Pulmonary artery endothelial cell (primary cell): ENCODE measurements at places on chromosomes 5 and 9.
A peak's percentile ranks its signal among the peaks of the same experiment; 100 is the strongest.

GRCh38 chr5:126106029-126106428, 317.2 kb upstream of the GRAMD2B start:
- no peak for DNase-seq

DNA sequence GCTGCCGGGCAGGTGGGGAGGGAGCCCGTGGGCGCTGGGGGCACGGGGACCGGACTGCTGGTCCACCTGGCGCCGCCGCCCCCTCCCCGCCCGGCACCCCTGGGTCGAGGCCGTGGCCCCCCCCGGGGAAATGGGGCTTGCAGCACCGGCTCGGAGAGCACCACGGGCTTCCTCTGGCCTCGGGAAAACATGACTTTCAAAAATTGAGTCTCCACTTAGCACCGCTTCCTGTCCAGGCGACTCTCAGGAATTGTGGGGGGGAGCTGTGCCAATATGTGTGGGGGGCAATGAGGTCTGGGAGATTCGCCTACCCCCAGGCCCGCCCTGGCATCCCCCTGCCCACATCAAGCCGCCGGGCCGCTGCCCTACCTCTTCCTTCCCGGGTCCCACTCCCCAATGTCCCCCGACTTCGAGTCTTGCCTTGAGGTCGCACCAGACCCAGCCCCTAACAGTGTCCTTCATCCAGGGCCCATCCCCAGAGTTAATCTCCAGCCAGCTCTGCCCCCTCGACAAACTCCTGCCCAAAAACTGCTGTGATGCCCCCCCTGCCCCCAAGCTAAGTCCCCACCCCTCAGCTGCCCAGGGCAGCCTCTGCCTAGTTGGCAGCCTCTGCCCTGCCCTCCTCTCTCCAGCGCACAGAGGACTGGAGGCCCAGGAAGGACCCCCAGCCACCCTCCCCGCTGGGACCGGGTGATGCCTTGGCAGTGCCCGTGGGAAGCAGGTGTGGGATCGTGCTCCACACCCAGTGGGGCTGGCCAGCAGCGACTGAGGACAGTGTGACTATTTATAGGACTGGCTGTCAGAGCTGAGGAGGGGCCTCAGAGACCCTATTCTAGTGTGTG, 3.9 kb downstream of the EGFL7 start:
- no peak for DNase-seq

- DNase-seq = no peak
These were observed 184.4 kb upstream of the DMRT1 start for GRCh38 chr9:656926-657568.

DNA sequence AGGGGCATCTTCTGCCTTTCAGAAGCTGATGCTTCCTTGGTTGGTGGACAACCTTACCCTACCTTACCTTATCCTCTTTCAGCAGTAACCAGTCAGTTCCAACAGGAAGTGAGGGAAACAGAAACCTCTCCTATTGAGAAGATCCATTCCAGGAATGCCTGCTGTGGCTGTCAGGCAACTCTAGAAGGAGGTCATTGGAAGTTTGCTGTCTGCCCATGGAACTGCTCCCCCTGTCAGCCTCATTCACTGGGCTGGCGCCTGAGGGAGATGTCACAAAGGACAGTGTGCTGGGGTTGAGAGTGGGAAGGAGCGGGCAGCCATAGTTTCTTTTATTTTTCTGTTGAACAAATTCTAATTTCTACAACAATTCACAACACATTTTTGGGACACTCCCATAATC, 54.7 kb downstream of the IRX1 start:
- DNase-seq = no peak

- no peak for DNase-seq
These were observed 1.9 kb upstream of the TRIM32 start for GRCh38 chr9:116685166-116685565.

GRCh38 chr9:82645600-82645999, 417.3 kb downstream of the RASEF start:
- DNase-seq = no peak

DNA sequence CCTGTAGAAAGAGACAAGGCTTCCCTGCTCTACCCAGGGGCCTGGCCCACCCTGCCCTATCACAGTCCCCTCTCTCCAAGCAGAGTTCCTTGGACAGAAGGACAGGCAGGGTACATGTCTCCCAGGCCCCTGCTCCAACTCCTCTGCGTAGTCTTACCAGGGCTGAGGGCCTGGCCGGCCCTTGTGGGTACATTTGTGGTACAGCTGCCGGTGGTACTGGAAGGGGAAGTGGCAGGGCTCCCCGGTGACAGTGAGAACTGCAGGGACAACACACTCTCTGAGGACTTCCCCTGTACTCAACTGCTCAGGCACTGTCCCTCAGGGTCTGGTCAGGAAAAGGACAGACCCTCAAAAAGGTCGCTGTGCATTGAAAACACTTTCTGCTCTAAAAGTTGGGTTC, 3.6 kb downstream of the F12 start:
- no peak for DNase-seq

DNA sequence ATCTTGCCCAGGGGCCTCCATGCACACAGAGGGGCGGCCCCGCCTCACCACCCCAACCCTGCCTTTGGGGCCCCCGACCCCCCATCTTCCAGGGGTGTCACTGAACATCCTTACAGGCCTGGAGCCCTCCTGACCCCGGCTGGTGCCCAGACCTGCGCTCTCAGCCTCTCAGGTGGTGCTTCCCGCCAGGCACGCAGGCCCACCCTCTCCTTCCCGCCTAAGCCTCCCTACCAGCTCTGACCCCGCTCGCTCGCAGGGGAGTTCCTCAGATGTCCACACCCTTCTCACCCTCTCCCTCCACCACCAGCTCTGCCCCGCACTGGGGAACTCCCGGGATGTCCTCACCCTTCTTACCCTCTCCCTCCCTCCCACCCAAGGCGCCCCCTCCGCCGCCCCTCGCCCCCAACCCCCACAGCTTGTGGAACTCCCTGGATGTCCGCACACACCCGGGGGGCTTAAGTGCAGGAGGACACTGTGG, 12.3 kb upstream of the QRFP start:
- DNase-seq = no peak

GRCh38 chr9:94801234-94801633, 74.7 kb downstream of the AOPEP start:
- no peak for DNase-seq

DNA sequence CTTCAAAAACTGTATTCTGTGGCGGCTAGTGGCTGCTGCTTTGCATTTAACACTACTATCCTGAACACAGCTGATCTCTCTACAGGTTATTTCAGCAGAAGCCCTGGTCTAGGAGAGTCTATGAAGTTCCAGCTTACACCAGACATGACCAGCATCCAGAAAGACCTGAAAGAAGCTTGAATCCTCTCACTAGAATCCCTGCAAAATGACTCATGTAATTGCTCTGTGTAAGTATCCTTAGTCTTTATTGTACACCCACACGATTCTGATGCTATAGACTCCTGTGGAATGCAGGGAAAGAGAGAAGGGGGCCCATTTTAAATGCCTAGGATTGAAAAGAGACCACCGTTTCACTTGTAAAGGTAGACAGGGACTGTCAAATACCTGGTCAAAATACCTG, 859 bp upstream of the GRIA1 start:
- DNase-seq = no peak

DNA sequence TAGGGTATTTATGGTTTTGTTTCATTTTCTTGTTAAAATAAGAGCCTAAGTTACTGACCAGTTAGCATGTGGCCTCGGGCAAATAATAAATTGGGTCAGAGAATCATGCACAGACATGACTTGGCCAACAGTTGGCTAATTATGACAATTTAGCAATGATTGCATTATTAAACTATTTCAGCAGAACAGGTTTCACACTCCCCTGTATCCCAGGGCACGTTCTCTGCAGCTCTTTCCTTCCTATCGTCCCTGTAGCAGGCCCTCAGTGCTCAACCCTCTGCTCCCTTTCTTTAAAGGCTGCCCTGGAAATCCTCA, 167.9 kb downstream of the TSSK1B start:
- DNase-seq = no peak

GRCh38 chr9:75889977-75890471, 449 bp upstream of the PCSK5 start:
- no peak for DNase-seq

- no peak for DNase-seq
These were observed 139.1 kb downstream of the KCNIP1 start for GRCh38 chr5:170642776-170643436.

DNA sequence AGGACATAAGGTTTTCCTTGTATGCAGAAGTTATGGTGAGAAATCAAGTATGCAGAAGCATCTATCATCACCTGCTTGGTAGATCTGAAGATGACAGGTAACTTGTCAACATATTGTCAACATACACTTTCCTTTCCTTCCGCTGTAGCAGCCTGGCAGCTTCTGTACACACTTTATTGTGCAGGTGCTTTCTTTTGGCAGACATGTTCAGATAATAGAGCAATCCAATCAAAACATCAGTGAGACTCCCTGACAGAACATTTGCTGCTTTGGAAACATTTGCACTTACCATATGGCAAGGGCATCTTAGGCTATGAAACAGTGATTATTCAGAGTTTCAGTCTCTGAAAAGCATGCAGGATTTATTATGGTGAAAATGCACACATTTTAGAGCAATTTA, 161.1 kb upstream of the CDH12 start:
- no peak for DNase-seq

DNA sequence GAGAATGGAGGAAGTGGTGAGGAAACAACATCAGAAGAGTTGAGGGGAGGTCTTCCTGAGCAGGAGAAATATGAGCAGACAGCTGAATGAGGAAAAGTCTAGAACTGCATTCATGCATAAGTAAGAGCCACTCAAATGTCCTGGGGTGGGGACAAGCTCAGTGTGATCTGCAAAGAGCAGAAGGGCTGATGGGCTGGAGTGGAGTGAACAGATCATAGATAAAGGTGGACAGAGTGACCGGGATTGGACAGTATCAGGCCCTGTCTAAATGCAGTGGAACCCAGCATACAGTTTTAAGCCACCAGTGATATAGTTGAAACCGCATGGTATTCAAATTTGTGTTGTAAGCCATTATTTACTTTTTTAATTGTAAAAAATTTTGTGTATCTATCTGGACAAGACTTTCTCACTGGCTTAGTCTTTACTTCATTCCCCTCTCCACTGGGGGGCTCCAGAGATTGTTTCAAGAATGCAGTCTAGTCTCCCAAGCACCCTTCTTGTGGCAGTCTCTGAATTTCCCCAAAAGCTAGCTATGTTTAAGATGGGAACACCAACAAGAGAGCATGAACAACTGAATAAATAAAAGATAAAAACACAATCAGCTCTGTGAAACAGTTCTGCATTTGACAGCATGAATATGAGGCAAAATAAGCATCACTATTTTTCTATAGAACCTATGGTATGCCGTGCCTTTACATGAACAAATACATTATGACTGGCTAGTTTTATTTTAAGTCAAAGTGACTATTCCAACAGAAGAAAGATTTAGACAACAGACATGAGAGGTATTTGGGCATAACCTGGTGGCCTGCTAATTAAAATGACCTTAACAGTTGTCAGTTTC, 10.7 kb upstream of the STK32A start:
- DNase-seq = peak; percentile 5

DNA sequence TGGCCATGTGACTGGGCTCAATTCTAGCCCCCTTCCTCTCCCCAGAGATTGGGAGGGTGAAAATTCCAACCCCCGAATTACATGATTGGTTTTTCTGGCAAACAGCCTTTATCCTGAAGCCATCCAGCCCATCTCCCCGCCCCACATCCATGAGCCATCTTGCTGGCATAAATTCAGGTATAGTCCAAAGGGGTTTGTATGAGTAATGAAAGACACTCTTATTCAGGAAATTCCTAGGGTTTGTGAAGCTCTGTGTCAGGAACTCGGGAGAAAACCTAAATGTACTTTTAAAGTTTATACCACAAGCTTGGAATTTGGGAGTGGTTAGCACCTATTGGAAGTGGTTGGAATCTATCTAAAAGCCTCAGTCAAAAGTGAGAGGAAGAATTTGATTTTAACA, 80.6 kb upstream of the SIMC1 start:
- no peak for DNase-seq

GRCh38 chr5:175657593-175658271, at the start of gene HRH2:
Gene HRH2, plus strand, starts transcription at chr5:175658071. Its CDS starts 25,163 bp downstream, at chr5:175683234.
- DNase-seq = no peak

- DNase-seq = no peak
These were observed 24.3 kb upstream of the POMT1 start for GRCh38 chr9:131478421-131478868.

- no peak for DNase-seq
These were observed 284.0 kb downstream of the DRD1 start for GRCh38 chr5:175159956-175160355.

GRCh38 chr5:96023518-96023917, 61.9 kb upstream of the ELL2 start:
- no peak for DNase-seq

- no peak for DNase-seq
These were observed 649.4 kb downstream of the CDH9 start for GRCh38 chr5:26388976-26389375.

DNA sequence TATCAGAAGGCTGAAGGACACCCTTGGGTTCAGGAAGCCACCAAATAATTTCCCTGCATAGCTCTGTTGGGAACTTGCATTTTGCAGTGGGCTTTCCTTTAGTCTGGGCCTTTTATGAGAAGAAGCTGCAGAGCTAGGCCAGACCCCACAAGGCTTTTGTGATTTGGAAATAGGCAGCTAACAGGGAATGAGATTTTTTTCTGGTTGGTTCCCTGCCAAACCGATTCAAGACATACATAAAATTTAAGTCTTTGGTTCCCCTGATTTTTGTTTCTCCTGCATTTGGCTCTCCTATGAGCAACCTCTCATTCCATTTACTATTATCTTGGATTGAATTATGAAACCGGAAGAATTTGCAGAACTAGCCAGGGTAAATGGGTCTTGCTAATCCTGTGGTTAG, 81.5 kb upstream of the PTCH1 start:
- DNase-seq = no peak

DNA sequence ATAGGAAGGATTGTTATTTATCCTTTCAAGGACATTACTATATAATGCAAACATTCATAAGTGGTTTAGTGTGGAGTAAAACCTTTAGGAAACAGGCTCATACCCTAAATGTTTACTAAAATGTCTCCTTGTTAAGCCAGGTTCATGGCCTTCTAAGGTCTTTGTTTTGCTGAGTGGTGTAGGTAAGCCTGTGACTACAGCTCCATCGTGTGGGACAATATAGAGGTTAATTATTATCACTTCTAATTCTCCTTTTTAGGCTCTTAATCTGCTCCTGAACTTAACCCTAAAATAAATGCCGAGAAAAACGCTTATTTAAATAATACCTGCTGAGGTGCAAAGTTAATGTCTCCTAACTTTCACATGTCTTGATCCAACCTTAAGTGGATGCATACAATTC, 43.8 kb downstream of the SPINK5 start:
- no peak for DNase-seq
